ENCODE measurements at places on chromosomes 11 and 22.
A peak's percentile ranks its signal among the peaks of the same experiment; 100 is the strongest.

DNA sequence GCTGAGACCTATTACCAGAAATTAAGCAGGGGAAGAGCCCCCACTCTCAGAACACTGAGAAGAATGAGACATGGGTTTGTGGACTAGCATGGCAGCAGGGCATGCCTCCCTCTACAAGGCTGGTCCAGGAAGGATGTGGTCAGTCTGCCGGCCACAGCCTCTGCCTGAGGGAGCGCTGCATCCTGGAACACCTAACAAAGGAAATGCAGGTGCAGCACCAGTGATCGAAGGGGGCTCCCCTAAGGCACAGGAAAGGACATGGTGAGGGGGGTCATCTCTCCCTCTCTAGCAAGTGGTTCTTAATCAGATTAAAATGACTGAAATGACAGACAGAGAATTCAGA lies 40.6 kb upstream of the ARL14EP start:
- DNase-seq: no peak

DNA sequence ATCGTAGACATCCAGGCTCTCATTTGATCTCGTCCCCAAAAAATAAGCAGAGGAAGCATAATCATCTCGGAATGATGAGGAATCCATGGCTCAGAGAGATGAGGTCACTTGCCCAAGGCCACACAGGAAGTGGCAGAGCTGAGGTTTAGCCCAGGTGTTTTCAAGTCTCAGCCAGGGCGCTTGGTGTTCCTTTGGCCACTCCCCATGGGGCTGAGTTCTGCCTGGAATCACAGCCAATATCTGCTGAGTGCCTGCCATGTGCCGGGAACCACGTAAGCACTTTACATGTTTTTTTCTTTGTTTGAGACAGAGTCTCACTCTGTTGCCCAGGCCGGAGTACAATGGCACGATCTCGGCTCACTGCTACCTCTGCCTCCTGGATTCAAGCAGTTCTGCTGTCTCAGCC lies 29.5 kb upstream of the MYH9 start:
- peak; percentile 98 for DNase-seq

- DNase-seq: peak; percentile 52
Measured at GRCh38 chr11:86230921-86231434, 13.6 kb upstream of the EED start.

GRCh38 chr11:36264011-36264972 lies 24.9 kb downstream of the COMMD9 start:
- no peak for DNase-seq

DNA sequence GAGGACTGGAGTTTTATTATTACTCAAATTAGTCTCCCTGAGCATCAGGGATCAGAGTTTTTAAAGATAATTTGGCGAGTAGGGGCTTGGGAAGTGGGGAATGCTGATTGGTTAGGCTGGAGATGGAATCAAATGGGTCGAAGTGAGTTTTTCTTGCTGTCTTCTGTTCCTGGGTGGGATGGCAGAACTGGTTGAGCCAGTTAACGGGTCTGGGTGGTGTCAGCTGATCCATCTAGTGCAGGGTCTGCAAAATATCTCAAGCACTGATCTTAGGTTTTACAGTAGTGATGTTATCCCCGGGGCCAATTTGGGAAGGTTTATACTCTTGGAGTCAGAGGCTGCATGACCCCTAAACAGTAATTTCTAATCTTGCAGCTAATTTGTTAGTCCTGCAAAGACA lies 1.1 kb downstream of the OR5A2 start:
- DNase-seq: no peak
